ENCODE measurements at places on chromosomes 4 and X.

- no peak for DNase-seq
Measured at GRCh38 chr4:156892805-156893204, 78.8 kb downstream of the PDGFC start.

DNA sequence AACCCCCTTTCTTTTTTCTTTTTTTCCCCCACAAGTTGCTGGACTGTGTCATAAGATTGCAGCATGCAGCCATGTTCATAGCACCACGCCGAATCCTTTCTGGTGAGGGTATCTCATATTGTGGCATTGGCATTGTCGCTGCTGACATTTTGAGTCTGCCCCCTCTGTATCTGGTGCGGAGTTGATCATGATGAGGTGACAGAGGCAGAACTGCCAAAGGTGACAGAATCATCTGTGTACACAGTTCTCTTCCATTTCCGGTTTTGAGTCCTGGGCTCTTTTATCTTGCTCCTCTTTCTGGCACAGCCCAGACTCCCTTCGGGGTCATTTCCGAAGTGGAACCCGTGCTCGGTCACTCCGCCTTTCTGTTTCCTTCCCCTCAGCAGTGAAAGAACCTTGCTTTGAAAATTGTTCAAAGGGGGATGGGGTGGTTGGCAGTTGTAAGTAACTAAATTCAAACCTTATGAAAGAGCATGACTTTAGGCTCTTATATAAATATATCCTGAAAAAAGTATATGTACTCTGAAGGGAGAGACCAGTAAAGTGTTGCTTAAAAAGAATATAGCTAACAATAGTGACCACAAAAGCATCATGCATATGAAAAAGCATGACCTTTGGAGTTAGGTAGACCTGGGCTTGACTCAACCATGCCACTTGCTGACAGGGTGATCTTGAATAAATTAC is 55.0 kb upstream of the BMP2K start:
- DNase-seq, result no peak

- DNase-seq, result peak; percentile 42
Measured at GRCh38 chr4:82797405-82798111, 1.0 kb downstream of the SCD5 start.

GRCh38 chr4:118967393-118967792 is 78.7 kb downstream of the SYNPO2 start:
- DNase-seq, result no peak

DNA sequence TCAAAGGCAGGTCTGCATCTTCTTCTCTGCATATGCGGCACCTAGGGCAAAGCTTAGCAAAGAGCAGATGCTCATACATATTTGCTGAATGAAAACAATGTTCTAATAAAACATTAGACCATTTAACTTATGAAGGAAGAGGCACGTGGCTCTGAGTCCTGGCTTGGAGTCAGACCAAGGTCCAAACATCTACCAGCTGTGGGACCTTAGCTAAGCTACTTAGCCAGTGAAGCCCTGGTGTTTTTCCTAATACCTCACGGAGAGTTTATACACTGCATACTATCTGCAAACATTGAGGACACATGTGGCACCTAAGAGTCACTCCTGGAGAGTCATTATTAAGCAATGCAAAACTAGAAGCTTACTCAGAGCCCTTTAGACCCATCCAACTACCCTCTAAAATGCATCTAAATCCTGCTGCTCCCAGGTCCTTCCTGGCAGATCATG is 9.0 kb downstream of the PDGFC start:
- DNase-seq, result no peak

GRCh38 chr4:86034616-86035015 is 325.2 kb downstream of the MAPK10 start:
- DNase-seq, result no peak

DNA sequence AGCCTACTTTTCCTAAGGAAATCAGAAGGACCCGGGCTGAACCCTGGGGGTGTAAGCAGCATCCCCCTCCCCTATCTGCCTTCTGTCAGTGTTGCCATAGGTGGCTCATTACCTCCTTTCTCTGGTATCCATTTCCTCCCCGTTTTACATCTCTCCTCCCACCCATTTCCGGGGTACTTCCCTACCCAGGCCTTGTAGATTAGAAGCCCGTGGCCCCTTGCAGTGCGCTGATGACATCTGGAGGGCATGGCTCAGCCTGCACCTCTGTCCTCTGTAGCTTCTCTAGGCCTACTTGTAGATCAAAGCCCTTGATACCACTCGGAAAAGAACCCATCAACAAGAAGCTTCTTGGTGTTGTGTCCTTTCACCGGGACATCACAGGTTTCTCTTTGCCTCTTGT is 71.8 kb downstream of the NBDY start:
- DNase-seq, result no peak

GRCh38 chr4:87973283-87974169 is 2.0 kb upstream of the SPP1 start:
- peak; percentile 57 for DNase-seq

DNA sequence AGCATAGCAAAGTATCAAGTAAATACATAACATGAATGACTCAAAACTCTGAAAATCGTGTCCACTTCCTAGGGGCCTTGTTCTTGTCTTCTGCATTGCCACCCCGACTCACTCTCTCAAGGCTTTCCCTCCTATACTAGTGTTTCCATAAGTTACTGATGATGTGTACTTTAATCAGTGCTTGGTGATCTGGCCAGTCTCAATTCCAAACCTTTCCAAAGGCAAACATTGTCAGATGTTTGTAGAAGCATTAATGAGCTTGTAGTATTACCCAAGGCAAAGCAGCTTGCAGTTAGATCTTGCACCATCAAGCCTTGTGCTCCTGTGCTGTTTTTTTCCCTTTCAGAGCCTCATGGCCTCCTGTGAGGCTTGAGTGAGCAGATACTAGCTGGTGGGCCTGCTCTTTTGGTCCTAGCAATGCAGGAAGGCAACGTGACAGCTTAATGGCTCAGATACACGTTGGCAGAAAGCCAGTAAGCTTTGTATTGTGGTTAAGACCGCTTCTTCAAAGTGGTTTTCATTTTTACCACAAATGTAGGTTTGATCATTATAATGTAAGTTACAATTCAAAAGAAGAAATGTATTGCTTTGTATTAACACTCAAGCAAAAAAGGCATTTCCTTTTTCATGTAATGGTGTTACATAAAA is 51.8 kb downstream of the RBPJ start:
- DNase-seq, result no peak

- peak; percentile 40 for DNase-seq
Measured at GRCh38 chrX:13506574-13506973, 62.8 kb upstream of the EGFL6 start.

DNA sequence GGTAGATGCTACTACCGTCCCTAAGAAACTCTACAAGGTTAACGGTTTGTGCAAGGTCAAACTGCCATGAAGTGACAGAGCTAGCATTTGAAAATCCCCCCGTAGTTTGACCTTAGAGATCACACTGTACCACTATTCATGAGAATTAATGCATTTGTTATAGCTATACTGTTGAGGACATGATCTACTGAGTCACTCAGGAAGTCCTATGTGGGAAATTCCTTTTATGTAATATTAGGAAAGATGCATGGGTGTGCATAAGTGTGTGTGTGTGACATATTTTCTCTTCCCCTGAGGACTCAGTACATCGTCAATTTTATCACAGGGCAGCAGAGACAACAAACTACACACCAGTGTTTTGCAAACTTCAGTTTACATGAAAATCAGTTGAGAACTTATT is 141.1 kb downstream of the FBXW7 start:
- DNase-seq, result no peak

- DNase-seq, result peak; percentile 6
Measured at GRCh38 chr4:3413675-3414420, 27.9 kb upstream of the HGFAC start.

DNA sequence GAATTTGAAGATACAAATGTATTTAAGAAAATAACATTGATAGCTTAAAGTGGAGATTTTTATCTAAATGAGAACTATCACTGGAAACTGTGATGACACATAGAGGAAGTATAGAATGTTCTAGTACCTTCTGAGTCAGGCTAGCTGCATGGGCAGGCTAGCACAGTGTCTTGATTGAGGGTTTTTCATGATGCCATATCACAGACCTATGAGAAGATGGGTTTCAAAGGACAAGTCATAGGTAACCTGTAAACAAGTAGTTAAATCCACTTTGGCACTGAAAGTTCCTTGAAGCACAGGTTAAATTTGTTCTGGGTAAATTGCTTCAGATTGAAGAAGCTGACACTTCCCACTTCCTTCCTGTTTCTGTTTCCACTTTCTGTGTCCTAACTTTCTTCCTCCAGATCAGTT is 48.2 kb upstream of the CDKN2AIP start:
- DNase-seq, result no peak

- DNase-seq, result no peak
Measured at GRCh38 chr4:6620891-6621555, 19.5 kb upstream of the MRFAP1 start.

DNA sequence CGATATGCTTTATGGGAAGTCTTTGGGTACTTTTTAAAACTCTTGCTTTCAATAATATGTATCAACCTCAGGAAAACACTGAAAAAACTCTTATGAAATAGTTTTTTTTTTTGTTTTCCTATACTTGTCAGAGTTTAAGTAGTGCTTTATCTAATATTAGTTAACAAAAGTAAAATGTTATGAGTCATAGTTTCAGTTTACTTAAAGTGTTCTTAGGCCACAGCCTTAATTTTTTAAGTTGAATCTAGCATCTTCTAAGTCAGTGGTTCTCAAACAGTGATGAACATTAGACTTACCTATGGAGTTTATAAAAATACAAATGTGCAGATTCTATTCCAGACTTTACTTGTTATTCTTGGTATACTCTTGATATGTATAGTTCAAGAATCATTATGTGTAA is 26.3 kb upstream of the ADGRL3 start:
- no peak for DNase-seq

- DNase-seq, result no peak
Measured at GRCh38 chr4:54651050-54651449, 6.7 kb upstream of the KIT start.

DNA sequence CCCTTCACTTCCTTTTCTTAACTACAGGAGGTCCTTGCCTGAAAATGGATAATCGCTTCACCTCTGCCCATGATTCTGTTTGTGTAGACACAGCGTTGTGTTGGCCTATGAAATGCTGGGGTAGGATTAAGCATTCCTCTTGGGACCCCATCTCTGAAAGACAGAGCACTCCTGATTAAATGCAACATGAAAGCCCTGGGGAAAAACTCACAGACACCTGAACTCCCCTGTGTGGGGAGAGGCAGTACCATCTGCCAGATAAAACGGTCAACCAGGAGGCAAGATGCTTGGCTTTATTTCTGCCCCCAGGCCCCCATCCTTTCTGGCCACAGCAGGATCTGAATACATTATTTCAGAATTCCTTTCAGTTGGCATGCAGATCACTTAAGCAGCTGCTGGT is 1.9 kb downstream of the LGI2 start:
- no peak for DNase-seq

DNA sequence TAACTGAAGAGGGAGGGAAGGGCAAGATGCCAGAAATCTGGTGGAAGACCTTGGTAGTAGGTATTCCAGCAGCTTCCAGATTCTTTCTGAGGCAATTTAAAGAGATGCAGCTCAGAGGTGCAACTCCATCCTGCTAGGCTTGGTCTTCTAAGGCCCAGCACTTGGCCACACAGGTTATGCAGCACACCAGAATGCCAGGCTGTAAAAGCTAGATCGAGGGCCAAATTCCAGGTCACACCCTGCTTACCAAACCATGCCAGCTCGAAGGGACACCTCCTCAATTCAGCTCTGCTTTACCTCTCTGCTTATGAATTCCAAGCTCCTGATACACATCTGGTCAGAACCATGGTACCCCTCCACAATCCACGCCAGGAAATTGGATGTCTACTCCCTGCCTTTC is 19.8 kb upstream of the ATXN3L start:
- DNase-seq, result no peak

DNA sequence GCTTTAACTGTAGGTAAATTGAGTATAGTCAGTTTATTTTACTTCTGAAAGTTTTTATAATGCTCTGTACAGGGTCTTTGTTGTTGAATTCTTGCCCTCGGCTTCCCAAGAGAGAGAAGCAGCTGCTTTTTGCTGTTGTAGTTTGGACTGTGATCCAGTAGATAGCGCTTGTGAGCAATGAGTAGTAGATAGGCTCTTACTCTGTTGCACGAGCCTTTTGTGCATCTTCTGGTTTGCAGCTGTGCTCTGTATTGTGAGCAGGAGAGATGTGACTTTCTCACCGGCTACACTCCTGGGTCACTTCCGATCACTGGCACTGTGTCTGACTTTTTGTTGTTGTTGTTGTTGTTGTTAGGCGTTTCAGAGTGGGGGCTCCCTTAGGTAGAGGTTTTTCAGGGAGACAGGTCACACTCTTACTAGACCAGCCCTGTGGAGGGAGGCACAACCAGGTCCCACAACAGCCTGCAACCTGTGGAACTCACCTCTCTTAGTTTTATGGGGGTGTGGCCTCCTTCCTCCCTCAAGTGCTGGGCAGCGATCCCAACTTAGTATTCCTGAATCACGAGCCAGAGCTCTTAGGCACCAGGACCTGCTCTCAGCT is 822.1 kb upstream of the GALNTL6 start:
- DNase-seq, result peak; percentile 52

- DNase-seq, result no peak
Measured at GRCh38 chrX:124015721-124016120, 54.2 kb downstream of the STAG2 start.

DNA sequence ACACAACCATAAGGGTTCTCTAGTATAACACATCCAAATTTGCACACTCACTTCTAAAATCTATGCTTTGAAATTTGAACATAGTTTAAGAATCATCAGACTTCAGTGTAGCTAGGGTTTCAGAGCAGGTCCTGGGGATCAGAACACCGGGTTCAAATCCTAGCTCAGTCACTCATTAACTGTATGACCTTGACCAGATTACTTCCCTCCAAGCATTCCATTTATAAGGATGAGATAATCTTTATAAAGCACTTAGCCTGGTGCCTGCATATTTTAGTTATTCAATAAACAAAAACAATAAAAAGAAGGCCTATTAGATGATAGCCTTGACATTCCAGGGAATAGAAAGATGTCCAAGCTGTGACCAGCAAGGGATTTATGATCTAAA is 4.8 kb upstream of the STBD1 start:
- no peak for DNase-seq

DNA sequence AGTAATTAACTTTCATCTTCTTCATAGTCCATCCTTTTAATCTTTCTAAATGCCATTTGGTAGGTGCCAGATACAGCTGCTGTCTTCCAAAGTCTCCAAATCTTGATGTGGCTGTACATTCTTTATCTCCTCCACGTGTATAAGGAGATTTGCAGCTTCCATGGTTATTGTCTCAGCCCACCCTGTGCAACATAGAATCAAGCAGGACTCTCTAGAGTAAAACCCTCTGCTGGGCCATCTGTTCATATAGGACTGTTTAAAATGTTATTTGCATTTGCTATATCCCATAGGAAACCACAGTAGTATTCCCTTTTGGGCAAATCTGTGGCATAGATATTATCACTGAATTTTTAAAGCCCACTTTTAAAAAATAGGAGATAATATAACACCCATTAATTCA is 527.2 kb upstream of the EPHA5 start:
- no peak for DNase-seq

GRCh38 chrX:21469071-21469470 is 94.9 kb downstream of the CNKSR2 start:
- DNase-seq, result no peak

All from iPS-NIHi11 (cell line).